ENCODE measurements at places on chromosomes 3 and 15. TPM values are rescaled to one million over a fixed set of nuclear protein-coding genes. Genes with fewer than 3 reads are reported as not detected.

GRCh38 chr3:191721990-191722389 is 261.0 kb downstream of the PYDC2 start:
- no peak for DNase-seq

DNA sequence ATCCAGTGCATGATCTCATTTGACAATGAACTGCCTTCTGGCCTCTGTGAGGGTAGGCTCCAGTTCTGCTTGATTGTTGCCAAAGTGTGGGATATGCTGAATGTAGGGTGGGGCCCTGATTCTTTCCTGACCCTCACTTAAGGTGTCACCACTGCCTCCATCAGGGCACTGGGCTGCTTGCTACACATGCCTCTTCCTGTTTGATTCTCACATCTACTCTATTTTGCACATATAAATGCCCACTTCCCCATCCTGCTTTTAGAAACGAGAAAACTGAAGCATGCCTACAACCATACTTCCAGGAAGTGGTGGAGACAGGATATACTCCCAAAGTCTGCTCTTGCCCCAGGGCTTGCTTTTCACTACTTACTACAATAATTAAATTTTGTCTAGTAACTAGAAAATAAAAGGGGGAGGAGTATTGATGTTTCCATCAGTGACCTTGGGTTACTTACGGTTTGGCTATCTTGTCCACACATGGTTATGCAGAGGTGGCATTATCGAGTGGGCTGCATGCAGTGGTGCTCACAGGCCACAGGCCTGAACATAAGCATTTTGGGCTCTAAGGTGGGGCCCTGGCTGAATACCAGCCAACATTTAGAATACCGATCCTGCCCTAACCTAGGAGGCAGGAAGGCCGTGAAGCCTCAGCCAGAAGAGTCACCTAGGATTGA is 6.7 kb downstream of the ZDHHC3 start:
- DNase-seq: peak; percentile 9

GRCh38 chr3:183350164-183350563 is 78.3 kb downstream of the MCF2L2 start:
- DNase-seq: no peak

- no peak for DNase-seq
These were observed 84.4 kb upstream of the STRIT1 start for GRCh38 chr3:155377847-155378246.

- DNase-seq: no peak
These were observed 141.9 kb upstream of the C2CD4B start for GRCh38 chr15:62306851-62307504.

DNA sequence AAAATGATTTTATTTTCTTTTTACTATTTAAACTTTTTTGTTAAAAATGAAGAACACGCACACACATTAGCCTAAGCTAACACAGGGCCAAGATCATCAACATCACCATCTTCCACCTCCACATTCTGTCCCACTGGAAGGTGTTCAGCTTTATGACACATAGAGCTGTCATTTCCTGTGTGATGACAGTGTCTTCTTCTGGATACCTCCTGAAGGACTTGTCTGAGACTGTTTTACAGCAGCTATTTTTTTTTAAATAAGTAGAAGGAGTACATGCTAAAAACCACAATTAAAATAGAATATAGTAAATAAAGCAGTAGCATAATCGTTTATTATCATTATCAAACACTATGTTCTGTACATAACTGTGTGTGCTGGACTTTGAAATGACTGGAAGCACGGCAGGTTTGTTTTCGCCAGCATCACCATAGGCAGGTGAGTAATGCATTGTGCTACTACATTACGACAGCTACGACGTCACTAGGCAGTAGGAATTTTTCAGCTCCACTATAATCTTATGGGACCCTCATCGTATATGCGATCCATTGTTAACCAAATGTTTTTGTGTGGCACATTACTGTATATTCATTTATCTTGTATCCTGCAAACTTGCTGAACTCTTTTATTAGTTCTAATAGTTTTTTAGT is 72.8 kb downstream of the KLF15 start:
- no peak for DNase-seq

DNA sequence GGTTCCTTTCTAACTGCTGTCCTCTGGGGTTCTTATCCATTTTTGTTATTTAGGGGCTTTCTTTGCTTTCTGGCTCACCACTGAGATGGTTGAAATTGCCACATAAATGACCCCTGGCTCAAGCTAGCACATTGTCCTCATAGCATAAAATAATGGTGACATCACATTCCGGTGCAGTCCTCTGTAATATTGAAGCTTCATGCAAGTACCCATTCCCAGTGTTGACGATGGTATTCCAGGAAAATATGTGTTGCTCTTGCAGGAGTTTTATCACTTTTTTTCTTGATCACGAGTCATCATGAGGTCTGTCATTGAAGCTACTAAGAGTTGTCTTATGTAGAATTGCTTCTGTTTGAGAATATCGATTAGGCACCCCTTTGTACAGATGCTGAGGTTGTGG is 56.1 kb downstream of the CRTC3 start:
- DNase-seq: no peak

- peak; percentile 25 for DNase-seq
These were observed 595 bp downstream of the PDCD7 start for GRCh38 chr15:65132878-65133547.

DNA sequence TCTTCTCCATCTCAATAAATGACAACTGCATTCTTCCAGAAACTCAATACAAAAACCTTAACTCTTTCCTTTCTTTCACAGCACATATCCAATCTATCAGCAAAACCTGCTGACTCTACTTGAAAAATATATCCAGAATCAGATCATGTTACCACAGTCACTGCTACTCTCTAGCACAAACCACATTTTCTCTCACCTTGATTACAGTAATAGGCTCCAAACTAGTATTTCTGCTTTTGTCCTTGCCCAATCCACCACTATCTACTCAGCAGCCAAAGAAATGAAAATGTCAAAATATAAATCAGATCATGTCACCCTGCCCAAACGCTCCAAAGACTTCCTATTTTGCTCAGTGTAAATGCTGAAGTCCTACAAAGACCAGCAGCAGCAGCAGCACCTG is 15.2 kb downstream of the TMCC1 start:
- no peak for DNase-seq

GRCh38 chr3:133600572-133601081 is 27.1 kb downstream of the CDV3 start:
- DNase-seq: no peak

The CATSPER2 gene
- 0.40 TPM for polyA plus RNA-seq

The COL6A5 gene
- not detected for polyA plus RNA-seq

The SMCO1 gene
- not detected for polyA plus RNA-seq

The CDC25A gene
- not detected for polyA plus RNA-seq

The TNFAIP8L3 gene
- polyA plus RNA-seq: not detected

The KNL1 gene
- 0.96 TPM for polyA plus RNA-seq

The GOLGA8T gene
- polyA plus RNA-seq: not detected

The TRPC1 gene
- 0.35 TPM for polyA plus RNA-seq

Measured in naive B cell (primary cell).